Esophagus mucosa (tissue), 1 donor: ENCODE measurements at places on chromosomes 1 and 21. TPM values are rescaled to one million over a fixed set of nuclear protein-coding genes. Genes with fewer than 3 reads are reported as not detected.

Gene TRIM46
- 0.12 TPM for total RNA-seq

- no peak for ATAC-seq
Measured at GRCh38 chr1:34867415-34867814, 7.9 kb upstream of the SMIM12 start.

DNA sequence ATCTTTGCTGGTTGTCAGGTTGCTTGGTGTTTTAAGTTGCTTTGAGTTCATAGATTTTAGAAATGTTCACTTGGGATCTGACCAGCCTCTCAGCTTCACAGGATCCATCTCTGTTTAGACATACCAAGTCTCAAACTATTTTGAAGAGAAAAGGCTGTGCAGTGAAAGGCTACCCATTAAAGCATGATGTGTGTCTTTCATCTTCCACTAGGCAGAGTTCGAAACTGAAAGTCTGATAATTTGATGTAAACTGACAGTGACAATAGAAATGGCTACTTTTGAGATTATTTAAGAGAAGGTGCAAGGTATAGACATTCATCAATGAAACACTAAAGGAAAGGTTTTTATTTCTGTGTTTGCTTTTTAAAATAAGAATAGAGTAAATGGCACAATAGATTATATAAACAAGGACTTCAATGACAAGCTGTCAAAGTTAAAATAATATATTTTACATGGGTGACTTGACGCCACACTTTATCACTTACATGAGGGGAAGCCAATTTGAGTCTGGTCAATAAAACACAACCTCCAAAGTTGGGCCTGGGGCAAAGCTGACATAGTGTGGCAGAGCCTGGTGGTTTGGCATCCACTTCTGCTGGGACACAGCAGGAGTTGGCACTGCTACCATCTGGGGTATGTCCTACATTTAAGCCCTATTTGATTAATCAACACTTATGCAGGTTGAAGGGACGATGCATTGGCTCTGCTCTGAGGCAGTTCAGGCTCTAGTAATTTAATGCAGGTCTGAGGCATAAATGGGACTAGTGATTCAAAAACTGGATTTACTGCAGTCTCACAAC is 197.7 kb downstream of the CRB1 start:
- ATAC-seq, result no peak

Gene FAM163A
- not detected for total RNA-seq

DNA sequence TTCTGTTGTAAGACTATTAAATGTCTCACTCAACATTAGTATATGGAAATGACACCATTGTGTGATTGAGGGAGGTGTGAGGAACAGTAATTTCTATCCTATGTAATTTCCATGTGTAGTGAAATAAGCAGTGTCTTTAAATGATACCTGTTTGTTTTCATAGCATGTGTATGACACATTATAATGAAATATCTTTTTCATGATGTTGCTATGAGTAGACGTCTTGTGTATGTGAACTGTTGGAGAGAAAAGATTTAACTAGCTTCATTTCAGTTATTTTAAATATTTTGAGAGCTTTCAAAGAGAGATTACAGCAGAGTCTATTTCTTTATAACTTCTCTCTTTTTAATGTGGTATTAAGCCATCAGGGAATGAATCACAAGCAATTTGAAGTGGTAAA is 71.5 kb upstream of the QSOX1 start:
- no peak for ATAC-seq

- no peak for ATAC-seq
Measured at GRCh38 chr1:15963968-15964648, 11.8 kb downstream of the ZBTB17 start.

DNA sequence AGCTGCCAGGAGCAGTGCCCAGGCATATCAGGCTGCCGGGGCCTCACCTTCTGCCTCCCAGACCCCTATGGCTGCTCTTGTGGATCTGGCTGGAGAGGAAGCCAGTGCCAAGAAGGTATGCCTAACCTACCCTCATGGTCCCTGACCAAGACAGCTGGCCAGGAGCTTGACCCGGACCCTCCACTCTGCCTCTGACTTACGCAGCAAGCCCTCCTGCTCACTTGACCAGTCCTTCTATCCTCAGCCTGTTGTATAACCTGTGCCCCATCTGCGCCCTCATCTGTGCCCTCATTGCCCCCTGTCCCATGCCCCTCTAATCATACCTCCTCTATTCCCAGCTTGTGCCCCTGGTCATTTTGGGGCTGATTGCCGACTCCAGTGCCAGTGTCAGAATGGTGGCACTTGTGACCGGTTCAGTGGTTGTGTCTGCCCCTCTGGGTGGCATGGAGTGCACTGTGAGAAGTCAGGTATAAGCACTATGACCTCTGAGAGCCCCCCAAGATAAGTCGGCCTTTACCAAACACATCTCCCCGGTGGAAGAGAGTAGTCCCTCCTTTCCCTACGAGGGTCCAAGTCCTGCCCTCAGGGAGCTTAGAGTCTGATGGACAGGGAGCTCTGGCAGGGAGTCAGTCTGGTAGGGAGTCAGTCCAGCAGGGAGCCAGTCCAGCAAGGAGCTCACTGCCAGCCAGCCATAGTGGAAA is 6.8 kb downstream of the TIE1 start:
- ATAC-seq, result no peak

GRCh38 chr1:178718520-178718919 is 6.5 kb upstream of the RALGPS2 start:
- no peak for ATAC-seq

Gene PDC
- not detected for total RNA-seq

DNA sequence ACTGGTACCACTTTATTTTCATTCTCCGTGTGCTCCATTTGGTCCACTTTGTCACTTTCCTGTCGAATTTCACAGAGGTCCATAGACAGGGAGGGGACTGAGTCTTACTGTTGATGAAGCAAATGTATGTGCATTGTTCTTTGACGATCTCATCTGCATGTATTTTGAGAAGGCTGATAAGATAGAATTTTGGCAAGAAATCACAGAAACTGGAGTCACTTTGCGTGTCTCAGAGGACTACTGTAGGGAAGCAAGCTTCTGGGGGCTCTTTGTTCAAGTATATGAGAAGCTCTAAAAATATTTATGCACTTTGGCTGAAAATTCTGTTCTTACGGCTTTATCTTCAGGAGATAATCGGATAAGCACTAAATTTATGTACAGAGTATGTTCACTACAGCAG is 78.1 kb downstream of the PCBP3 start:
- ATAC-seq, result no peak

Gene LCE1E
- not detected for total RNA-seq

Gene C4BPB
- not detected for total RNA-seq

DNA sequence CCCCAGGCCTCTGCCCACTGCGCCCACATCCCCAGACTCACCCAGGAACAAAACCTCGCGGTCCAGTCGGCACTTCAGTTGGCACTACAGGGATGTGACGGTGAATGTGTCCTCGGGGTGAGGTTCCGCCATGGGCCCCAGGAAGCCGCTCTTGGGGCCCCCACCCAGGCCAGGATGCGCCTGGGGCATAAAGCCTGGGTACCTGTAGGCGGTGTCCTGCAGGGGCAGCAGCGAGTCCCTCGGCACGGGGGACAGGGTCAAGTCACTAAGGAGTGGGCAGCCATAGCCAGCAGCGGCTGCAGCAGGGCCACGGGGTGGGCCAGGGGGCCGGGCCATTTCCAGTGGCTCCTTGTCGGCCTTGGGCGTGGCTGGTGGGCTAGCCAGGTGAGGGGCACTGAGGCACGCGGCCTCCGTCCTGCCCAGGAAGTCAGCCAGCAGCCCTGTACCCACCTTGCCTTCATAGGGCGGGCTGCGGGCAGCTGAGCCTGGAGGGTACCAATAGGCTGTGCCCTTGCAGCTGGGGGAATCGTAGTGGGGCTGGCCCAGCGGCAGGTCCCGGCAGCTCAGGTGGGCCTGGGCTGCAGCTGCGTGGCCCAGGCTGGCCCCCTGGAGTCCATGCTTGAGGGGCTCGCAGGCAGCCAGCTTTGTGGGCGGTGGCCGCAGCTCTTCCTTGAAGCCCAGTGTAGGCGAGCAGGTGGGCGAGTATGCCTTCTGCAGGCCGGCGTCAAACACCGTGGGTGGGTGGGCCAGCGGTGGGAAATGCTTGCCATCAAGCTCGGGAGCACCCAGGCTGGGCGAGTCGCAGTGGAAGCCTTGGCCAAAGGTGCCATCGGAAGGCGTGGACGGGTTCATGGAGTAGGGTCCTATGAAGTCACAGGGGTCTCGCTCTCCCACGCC is 56.5 kb downstream of the AHDC1 start:
- no peak for ATAC-seq

DNA sequence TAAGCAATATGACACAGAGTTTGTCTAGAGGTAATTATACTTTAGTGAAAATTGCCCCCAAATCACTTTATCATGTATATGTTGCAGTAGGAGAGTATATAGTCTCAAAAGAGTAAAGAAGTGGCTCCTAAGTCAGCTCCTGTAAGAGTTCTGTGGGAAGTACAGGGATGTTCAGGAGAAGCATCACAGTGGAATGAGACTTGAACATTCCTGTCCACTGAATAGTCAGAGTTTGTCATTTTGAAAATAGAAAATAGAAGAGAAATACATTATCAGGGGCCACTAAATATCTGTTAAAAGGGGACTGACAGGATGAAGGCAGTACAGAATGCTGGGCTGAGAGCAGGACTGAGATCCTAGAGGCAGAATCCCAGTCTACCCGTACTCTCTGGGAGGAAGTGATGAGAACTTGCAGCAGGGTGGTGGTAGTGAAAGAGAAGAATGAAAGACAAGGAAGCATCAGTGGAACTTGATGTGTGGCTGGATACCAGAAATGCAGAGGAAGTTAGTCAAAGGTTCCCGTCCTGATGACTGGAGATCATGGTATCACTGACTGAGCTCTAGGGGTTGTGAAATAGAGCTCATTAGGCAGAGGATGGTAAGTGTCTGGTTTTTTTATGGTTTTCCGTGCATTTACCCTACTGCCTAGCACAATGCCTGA is 153.4 kb downstream of the FMN2 start:
- no peak for ATAC-seq

DNA sequence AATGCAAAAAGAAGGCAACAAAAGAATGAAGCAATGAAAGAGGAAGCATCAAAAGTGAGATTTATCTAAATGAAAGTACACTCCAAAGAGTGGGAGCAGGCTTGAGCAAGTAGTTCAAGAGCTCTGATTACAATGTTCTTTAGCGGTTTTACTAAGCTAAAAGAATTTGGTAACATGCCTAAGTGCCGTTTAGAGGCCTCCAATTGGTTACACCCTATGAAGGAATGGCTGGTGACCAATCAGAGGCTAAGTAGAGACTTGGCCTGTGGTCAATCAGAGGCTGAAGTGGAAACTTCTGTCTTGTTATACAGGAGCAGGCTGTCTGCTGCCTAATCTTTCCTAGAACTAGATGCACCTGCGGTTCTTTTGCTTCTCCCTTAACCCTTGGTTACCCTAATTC is 59.1 kb downstream of the PTGFR start:
- no peak for ATAC-seq

- ATAC-seq, result no peak
Measured at GRCh38 chr1:243718893-243719292, 131.2 kb downstream of the AKT3 start.

- ATAC-seq, result no peak
Measured at GRCh38 chr1:229323201-229323600, 19.6 kb downstream of the CCSAP start.

DNA sequence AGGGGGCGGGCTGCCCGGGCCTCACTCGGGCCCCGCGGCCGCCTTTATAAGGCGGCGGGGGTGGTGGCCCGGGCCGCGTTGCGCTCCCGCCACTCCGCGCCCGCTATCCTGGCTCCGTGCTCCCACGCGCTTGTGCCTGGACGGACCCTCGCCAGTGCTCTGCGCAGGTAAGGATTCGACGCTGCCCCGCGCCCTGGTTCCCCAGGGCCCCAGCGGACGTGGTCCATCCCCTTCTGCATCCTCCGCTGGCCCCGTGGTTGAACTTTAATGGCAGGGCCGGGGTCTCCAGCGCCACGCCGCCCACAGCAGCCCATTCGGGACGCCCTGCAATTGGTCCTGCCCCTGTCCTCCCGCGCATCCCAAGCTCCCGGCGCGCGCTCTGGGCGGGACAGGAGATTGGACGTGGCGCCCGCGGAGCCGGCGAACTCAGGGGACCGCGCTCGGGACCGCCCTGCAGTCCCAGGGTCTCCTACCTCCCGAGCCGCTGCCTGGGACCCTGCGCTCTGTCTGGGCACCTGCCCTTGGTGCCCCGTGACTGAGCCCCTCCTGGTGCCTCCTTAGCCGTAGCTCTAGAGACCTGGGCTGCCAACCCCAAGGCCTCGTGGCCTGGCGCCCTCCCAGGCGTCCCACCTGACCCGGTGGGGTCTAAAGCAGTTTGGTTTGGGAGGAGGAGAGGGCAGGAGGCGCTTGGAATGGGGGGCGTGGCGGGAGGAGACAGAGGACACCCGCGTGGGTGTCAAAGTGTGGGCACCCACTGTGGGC is at the start of gene ALPL:
Gene ALPL (plus strand): TSS at position 73 of the 762 bp plus-strand sequence. CDS start 44,659 bp downstream, outside the sequence.
- ATAC-seq, result no peak
